ENCODE measurements at places on chromosomes 1 and 21.

- DNase-seq: no peak
These were observed 65.2 kb upstream of the VAMP3 start for GRCh38 chr1:7705908-7706216.

DNA sequence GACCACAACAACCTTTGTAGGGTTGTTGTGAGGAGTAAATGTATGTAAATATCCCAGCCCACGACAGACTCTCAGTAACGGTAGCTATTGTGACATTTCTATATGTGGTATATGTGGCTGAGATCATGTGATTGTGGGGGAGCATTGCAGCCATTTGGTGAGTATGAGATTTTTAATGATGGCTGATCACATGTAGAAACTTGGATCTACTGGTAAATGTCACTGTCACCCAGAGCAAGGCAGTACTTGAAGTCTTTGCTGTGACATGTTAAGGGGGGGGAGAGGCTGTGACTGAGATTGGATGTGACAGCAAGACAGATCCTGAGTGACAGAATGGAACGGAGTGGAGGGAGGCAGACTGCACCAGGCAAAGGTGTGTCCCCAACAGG is 23.9 kb upstream of the MEF2D start:
- no peak for DNase-seq

DNA sequence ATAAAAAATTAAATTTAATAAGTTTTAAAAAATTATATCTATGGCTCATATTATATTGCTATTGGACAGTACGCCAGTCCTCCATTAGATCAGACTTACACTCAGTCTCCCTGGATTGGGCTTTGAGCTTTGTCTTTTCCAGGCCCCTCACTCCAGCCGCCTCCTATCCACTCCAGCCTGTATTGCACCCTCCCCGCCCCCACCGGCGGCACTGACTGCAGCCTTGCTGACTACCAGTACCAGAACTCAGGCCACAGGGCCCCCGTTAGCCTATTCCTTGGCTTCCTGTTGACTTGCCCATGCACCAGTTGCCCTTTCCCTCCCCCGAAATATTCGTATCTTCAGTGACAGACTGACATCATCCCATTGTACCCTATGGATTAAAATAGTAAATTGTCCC is 127.9 kb downstream of the CSMD2 start:
- no peak for DNase-seq

- no peak for DNase-seq
These were observed 32.2 kb upstream of the BACE2 start for GRCh38 chr21:41135746-41136145.

DNA sequence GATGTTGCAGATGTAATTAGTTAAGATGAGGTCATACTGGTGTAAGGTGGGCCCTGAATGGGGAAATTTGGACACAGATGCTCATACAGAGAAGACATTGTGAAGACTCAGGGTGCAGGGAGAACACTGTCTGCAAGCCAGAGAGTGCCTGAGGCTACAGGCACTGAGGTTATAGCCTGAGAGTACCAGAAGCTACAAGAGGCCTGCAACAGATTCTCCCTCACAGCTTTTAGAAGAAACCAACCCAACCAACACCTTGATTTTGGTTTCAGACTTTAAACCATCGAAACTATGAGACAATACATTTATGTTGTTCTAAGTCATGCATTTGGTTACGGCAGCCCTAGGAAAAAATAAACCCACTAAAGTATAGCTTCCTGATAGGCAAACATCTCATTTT is 321.7 kb upstream of the USP25 start:
- DNase-seq: no peak

DNA sequence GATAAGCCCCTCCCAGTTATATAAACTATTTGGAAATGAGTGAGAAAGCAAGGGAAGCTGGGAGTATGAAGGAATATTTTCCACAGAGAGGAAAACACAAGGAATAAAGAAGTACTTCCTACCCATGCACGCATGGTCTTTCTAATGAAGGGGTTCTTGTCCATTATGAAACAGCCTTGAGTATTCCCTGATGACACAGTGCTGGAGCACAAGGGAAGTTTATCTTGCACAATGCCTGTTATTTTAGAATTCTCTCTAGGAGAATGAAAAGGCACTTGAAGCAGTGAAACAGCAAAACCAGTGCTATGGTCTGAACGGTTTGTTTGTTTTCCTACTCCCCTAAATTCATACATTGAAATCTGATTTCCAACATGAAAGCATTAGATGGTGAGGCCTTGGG is 38.6 kb upstream of the ADAMTS1 start:
- no peak for DNase-seq

DNA sequence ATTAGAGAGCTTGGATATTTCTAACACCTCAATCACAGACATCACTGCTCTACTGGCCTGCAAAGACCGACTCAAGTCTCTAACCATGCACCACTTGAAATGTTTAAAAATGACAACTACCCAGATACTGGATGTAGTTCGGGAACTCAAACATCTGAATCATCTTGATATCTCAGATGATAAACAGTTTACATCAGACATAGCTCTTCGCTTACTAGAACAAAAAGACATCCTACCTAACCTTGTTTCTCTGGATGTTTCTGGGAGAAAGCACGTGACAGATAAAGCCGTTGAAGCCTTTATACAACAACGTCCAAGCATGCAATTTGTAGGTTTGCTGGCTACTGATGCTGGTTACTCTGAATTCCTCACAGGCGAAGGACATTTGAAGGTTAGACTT is 45.1 kb downstream of the ZYG11B start:
- no peak for DNase-seq

- DNase-seq: no peak
These were observed 28.1 kb downstream of the SERINC2 start for GRCh38 chr1:31441073-31441472.

GRCh38 chr1:155301342-155301841 is at the start of gene PKLR:
PKLR (minus strand) TSS chr1:155301438; CDS start chr1:155301395, 43 bp downstream.
- no peak for DNase-seq

DNA sequence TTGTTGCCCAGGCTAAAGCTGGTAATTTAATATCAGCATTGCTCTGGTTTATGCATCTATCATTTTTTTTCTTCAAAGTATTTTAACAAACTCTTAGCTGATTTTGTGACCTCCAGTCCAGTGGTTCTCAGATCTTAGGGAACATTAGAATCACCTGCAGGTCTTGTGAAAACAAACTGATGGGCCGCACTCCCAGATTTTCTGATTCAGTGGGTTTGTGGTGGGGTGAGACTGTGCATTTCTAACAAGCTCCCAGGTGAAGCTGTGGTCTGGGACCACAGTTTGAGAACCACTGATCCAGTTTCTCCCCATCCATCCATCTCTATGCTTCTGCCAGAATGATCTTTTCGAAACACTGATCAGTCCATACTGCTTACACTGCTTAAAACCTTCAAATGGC is 305.7 kb upstream of the USP24 start:
- no peak for DNase-seq

All from NCI-H1092 (cell line).